Stomach (tissue), 19 donors: ENCODE measurements at places on chromosomes 7 and 10.
A peak's percentile ranks its signal among the peaks of the same experiment; 100 is the strongest.

DNA sequence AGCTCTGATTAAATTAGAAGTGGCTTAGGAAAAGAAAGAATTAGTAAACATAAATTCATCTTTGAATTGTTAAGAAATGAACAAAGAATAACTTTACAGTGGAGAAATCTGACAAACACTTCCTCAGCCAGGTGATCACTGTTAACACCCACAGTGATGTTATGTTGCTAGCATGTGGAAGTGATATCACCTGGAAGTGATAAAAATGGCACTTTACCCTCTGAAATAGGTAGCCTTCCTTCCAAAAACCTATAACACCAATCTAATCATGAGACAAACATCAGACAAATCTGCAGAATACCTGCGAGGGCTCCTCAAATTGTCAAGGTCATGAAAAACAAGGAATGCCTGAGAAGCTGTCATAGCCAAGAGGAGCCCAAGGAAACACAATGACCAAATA is 59.5 kb downstream of the SNX10 start:
- no peak for DNase-seq

- DNase-seq = peak; percentile 57
These were observed at the start of gene ADCY1 for GRCh38 chr7:45573661-45574415. TSS of gene ADCY1 (plus strand) at chr7:45574368. CDS start at chr7:45574544, 176 bp downstream.

DNA sequence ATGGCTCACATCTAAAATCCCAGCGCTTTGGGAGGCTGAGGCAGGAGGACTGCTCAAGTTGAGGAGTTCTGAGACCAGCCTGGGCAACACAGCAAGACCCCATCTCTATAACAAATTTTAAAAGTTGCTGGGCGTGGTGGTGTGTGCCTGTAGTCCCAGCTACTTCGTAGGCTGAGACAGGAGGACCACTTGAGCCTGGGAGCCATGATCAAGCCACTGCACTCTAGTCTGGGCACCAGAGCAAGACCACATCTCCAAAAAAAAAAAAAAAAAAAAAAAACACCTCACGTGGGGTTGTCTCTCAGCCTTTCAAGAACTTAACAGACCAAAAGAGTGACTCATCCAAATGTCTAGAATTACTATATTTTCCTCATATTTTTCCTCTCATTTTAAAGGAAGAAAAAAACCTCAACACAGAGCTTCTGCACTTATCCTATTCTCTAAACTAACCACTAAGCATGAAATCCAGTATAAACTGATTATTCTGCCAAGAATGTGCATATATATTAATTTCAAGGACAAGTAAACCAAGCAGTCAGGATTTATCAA is 46.3 kb downstream of the CUL2 start:
- DNase-seq = no peak

- no peak for DNase-seq
These were observed 1204.9 kb upstream of the LRRTM3 start for GRCh38 chr10:65720901-65721300.

DNA sequence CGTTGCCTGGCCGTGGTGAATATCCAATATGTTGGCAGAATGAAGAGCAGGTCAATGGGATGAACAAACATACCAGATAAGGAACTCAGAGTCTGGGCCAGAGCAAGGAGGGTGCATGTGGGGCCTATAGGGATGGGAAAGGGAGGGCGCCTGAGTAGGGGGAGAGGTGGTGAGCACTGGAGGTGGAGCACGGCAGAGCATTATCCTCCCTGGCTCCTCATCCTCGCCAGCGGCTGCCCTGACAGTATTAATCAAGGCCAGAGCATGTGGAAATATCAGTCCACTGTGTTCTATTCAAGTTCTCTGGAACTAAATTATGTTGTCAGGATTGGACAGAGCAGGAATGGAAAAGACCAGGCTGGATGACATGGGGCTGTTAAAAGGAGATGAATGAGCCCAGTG is 254.8 kb upstream of the ZMIZ1 start:
- DNase-seq = no peak

- DNase-seq = no peak
These were observed 10.3 kb downstream of the FAM3C start for GRCh38 chr7:121385800-121386179.

DNA sequence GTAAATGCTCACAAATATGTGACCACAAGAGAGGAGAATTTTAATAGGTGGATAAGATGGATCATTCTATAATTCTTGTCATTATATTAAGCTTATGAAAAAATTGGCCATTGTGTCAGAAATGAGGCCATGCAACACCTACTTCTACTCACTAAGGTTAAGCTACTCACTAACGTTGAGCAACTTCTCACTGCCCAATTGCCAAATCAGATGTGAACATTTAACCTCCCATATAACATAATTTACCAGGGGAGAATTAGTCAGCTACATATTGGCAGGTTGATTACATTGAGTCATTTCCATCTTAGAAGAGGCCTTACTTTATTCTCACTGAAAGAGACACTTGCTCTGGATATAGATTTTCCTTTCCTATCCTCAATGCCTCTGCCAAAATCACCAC is 211.2 kb upstream of the DGKB start:
- DNase-seq = no peak

DNA sequence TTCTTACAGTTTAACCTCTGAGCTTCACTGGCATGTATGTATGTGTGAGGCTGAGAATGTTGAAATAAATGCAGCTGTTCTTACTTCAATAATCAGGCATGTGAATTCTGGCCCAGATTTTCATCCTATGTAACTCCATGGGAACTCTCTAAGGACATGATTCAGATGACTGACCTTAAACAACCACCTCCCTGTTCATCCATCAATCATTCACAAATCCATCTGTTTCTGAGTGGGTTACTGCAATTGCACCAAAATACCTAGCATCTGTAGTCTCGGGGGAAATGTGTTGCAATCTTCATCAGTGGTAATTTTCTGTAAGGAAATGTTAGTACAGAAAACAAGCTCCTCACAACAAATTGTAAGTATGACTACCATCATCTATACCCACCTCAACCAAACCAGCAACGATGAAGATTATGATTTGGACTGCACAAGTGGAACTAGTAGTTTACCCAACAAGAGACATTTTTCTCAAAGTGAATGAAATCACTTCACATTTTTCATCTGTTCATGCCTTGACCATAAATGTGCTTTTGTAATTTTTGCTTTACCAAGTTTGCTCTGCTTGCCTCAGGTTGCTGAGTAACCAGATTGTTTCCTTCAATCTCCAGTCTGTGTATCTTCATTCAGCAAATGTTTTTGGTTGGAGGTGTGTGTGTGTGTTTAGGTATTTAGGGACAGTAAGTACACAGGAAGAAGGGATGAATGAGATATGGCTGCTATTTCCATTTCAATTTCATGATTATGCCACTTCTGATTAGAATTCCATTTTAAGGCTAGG is 65.7 kb upstream of the FZD8 start:
- no peak for DNase-seq

GRCh38 chr7:135077642-135078041 is 70.2 kb upstream of the TMEM140 start:
- no peak for DNase-seq

DNA sequence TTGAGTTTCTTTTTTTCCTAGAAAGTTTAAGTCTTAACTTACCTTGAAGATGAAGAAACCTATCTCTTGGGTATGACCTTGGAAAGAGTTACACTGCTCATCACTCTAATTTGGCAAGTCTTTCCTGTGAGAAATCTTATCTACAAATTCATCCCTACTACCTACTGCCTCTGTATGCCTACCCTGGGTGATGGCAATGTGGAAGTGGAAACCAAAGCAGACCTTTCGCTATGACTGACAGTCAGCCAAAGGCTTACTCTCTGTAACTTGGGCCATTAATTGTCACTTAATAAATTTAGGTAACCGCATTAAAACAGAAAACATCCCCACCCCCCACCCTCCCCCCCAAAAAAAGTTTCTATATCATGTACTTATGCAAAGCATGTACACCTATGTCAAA is 103.9 kb downstream of the CNOT4 start:
- no peak for DNase-seq

DNA sequence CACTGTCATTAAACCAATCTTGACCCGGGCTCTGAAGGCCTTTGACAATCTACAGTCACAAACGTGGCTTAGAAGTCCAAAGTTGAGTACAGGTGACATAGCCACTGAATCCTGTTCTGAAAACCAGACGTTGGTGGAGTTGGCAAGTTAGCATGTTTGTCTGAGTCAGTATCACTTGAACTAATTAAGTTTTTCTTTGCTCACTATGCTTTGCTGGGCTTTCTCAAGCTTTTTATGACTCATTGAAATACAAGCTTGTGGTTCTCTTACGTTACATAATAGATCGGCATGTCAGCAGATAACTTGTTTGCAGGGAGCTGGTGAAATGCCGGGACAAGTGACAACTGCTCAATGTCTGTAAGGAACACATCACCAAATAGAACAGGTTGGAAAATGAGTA is 53.8 kb downstream of the ARL5B start:
- DNase-seq = no peak

GRCh38 chr10:953836-954235 is 22.3 kb upstream of the LARP4B start:
- no peak for DNase-seq
